ENCODE measurements at places on chromosomes 2 and 18. TPM values are rescaled to one million over a fixed set of nuclear protein-coding genes. Genes with fewer than 3 reads are reported as not detected.

Gene TMEM169
- 0.53 TPM for total RNA-seq

DNA sequence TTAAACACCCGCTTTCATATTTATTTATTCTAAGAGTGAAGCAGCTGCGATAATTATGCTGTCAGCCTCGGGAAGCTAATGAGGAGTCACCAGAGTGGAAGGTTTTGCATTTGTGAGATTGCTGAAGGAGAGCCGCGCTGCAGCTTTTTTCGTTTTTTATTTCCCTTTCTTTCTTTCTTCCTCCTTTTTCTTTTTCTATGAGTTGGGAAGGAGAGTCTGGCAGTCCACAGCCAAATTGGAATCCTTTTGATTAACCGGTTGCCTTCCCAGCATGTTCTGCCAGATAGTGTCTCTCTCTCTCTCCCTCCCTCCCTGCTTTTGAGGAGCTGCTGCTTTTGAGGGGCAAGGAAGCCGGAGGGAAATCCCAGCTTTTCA, 82.1 kb downstream of the CDK15 start:
- H3K27ac ChIP-seq: no peak overlapping the region
- H3K27me3 ChIP-seq: peaks cover 18% of the 10 kb centered on the region
- no peak overlapping the region for H3K4me3 ChIP-seq
- H3K36me3 ChIP-seq: no peaks in the 10 kb centered on the region
- DNase-seq: no peak

DNA sequence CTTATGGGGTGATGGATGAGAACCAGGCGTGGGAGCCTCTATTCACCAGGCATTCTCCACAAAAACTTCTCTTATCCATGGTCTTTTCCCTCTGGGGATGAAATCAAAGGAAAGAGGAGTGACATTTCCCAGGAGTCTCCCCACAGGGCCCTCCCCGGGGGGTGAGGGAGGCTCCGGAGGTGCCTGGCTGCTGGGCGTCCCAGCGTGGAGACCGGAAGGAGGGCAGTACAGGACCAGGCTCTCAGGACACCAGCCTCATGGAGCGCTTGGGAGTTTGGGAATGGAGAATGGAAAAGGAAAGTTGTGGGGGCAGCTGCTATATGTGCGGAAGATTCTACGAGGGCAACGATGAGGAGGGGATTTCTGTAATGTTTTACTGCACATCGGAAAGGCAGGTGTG, 22.1 kb downstream of the CIB4 start:
- DNase-seq: no peak
- H3K27me3 ChIP-seq: peaks cover 10% of the 10 kb centered on the region
- peaks cover 2% of the 10 kb centered on the region for H3K4me1 ChIP-seq
- no peak overlapping the region for H3K4me3 ChIP-seq
- no peaks in the 10 kb centered on the region for H3K36me3 ChIP-seq

GRCh38 chr2:77666251-77666980, 144.2 kb upstream of the LRRTM4 start:
- no peak for DNase-seq
- no peaks in the 10 kb centered on the region for H3K36me3 ChIP-seq
- H3K27me3 ChIP-seq: no peaks in the 10 kb centered on the region
- H3K27ac ChIP-seq: no peak overlapping the region
- no peaks in the 10 kb centered on the region for H3K4me1 ChIP-seq
- H3K4me3 ChIP-seq: no peak overlapping the region

DNA sequence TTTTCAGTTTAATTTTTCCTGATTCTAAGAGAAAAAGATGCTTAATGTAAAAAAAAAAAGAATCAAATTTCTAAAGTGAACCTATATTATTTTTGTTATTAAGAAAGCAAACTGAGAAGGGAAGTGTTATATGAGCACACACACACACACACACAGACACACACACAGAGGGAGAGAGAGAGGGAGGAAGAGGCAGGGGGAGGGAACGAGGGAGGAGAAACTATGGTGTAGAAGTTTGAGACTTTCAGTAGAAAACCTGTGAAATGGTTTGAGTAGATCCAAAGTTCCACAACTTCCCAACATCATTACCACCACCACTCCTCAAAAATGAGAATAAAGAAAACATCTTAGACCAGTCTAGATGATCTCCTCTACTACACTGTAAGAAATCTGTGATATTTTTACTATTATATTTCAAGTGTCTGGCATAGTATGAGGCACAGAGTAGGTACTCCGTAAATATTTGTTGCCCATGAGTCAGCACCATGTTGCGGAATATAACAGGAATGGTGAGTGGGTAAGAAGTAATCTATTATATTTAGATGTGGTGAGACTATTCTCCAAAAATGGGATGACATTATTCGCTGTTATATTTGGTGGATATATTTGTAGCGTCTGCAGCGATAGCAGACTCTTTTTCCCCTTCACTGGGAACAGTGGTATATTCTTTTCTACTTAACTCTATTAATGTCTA, 149.4 kb upstream of the DNMT3A start:
- no peaks in the 10 kb centered on the region for H3K36me3 ChIP-seq
- no peak overlapping the region for H3K27ac ChIP-seq
- H3K4me3 ChIP-seq: no peak overlapping the region
- H3K4me1 ChIP-seq: no peaks in the 10 kb centered on the region

GRCh38 chr2:215577356-215577755, 141.5 kb upstream of the FN1 start:
- no peak overlapping the region for H3K4me3 ChIP-seq
- no peaks in the 10 kb centered on the region for H3K27me3 ChIP-seq
- no peak for DNase-seq
- H3K4me1 ChIP-seq: no peaks in the 10 kb centered on the region
- H3K36me3 ChIP-seq: no peaks in the 10 kb centered on the region
- H3K27ac ChIP-seq: no peak overlapping the region

DNA sequence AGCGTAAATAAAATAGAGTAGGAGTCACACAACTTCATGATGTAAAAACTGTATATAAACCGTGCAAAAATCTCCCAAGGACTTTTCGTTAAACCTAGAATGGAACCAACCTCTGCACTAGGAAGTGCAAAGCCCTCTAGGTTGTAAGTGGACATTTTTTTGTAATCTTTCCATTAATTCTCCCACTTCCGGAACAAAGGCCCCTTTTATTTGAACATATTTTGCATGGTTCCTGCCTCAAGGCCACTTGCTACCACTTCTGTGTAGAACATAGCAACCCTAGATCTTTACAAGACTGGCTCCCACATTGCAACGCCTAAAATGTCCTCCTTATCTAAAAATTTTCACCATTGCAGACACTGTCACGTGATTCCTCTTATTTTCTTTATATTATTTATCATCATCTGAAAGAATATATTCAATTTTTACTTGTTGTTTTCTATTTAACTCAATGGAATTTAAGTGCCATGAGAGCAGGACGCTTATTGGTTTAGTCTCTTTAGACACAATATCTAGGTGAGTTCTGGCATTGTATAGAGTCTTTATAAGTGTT, 249.6 kb upstream of the TMEFF2 start:
- no peaks in the 10 kb centered on the region for H3K36me3 ChIP-seq
- H3K27ac ChIP-seq: no peak overlapping the region
- DNase-seq: no peak
- no peak overlapping the region for H3K4me3 ChIP-seq

GRCh38 chr2:238855891-238856580, 8.2 kb downstream of the TWIST2 start:
- H3K4me1 ChIP-seq: no peaks in the 10 kb centered on the region
- no peaks in the 10 kb centered on the region for H3K36me3 ChIP-seq
- DNase-seq: no peak

Gene SOWAHC
- 1.6 TPM for total RNA-seq

GRCh38 chr2:164599954-164600589, 21.2 kb downstream of the GRB14 start:
- H3K27me3 ChIP-seq: no peaks in the 10 kb centered on the region
- H3K4me3 ChIP-seq: no peak overlapping the region
- no peak overlapping the region for H3K27ac ChIP-seq

DNA sequence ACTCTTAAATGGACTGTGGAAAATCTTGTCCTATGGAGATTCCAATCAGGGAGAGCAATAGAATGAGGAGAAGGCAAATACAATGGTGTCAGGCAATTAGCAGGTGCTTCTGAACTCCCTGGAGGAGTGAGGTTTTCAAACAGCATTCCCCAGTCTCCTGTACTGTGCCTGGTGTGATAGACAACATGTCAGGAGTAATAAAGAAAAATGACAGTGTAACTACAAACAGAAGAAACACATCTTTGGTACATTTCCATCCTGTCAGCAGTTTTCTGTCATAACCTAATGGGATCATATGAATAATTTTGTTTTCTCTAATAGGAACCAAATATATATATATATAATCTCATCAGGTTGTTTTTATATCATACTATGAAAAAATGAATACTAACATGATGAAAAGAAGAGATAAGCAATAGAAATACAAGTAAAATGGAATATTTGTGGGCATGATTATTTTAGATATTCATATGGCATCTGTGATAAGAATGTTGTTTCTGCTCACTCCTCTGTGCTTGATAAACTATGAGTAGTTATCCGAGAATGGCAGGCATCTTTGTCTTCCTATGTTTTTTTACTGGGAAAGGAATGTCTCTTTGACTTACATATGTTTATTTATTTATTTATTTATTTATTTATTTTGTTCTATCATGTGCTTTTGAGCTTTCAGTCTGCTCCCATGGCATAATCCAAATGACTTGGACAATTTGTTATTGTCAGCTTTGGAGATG, 441.7 kb downstream of the TXNL1 start:
- H3K27me3 ChIP-seq: no peaks in the 10 kb centered on the region
- H3K27ac ChIP-seq: no peak overlapping the region
- H3K4me1 ChIP-seq: no peaks in the 10 kb centered on the region
- DNase-seq: no peak
- H3K36me3 ChIP-seq: no peaks in the 10 kb centered on the region

- no peaks in the 10 kb centered on the region for H3K4me1 ChIP-seq
- no peak for DNase-seq
- H3K36me3 ChIP-seq: no peaks in the 10 kb centered on the region
- no peak overlapping the region for H3K4me3 ChIP-seq
- H3K27ac ChIP-seq: no peak overlapping the region
Measured at GRCh38 chr2:47357483-47357882, 45.5 kb upstream of the MSH2 start.

- no peak for DNase-seq
- H3K4me1 ChIP-seq: no peaks in the 10 kb centered on the region
- no peaks in the 10 kb centered on the region for H3K27me3 ChIP-seq
- no peak overlapping the region for H3K27ac ChIP-seq
- no peak overlapping the region for H3K4me3 ChIP-seq
Measured at GRCh38 chr18:43160509-43160908, 45.0 kb upstream of the RIT2 start.

Gene ACVR1C
- total RNA-seq: 6.2 TPM
